Stimulated activated CD4-positive, alpha-beta T cell treated with anti-CD3 and anti-CD28 coated beads, Interleukin-4, amount 100 ng/mL, for 24 hours (primary cell): ENCODE measurements at places on chromosomes 2 and 18.

DNA sequence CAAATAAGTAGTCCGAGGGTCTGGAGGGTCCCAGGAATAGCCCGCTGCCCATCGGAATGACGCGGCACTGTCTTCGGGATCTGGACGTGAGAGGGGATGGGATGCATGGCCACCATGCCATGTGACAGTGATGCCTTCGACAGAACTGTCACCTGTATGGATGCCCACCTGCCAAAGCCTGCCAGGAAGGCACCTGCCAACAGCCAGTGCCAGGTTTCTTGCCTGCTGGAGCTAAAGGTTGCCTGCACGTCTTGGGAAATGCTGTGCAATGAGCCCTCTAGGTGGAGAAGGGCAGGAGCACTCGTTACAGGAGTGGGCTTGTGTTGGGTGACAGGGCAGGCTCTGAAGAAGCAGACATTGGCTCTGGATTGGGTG is 20.5 kb downstream of the GPR35 start:
- no peak for DNase-seq

- DNase-seq: no peak
These were observed 101.1 kb downstream of the TMEM17 start for GRCh38 chr2:62404913-62405312.

- DNase-seq: no peak
These were observed 31.5 kb downstream of the MRO start for GRCh38 chr18:50788284-50788683.

DNA sequence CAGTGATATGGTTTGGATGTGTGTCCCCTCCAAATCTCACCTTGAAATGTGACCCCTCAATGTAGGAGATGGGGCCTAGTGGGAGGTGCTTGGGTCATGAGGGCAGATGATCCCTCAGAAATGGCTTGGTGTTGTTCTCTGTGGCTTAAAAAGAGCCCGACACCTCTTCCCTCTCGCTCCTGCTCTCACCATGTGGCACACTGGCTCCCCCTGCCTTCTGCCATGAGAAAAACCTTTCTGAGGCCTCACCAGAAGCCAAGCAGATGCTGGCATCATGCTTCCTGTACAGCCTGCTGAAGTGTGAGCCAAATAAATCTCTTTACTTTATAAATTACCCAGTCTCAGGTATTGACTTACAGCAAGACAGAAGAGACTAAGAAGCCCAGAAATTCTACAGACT is 357.1 kb downstream of the NRXN1 start:
- no peak for DNase-seq

GRCh38 chr18:22469061-22469734 is 51.5 kb upstream of the CTAGE1 start:
- DNase-seq: no peak

GRCh38 chr2:191539068-191539467 is 138.9 kb upstream of the NABP1 start:
- peak; percentile 9 for DNase-seq
